ENCODE measurements at places on chromosomes 1 and 21. TPM values are rescaled to one million over a fixed set of nuclear protein-coding genes. Genes with fewer than 3 reads are reported as not detected.

NBPF4 gene
- total RNA-seq, result not detected

SAMD11 gene
- not detected for total RNA-seq

LENEP gene
- not detected for total RNA-seq

KRTAP12-2 gene
- total RNA-seq, result not detected

RPTN gene
- not detected for total RNA-seq

ALG6 gene
- 8.5 TPM for total RNA-seq

SEMA4A gene
- total RNA-seq, result 1.6 TPM

DPH5 gene
- total RNA-seq, result 23.3 TPM

- no peak for DNase-seq
- no peaks in the 10 kb centered on the region for H3K27me3 ChIP-seq
- H3K27ac ChIP-seq, result no peak overlapping the region
- H3K36me3 ChIP-seq, result no peaks in the 10 kb centered on the region
- no peaks in the 10 kb centered on the region for H3K4me1 ChIP-seq
Observed at GRCh38 chr1:56135069-56135863, 444.1 kb downstream of the PLPP3 start.

DNA sequence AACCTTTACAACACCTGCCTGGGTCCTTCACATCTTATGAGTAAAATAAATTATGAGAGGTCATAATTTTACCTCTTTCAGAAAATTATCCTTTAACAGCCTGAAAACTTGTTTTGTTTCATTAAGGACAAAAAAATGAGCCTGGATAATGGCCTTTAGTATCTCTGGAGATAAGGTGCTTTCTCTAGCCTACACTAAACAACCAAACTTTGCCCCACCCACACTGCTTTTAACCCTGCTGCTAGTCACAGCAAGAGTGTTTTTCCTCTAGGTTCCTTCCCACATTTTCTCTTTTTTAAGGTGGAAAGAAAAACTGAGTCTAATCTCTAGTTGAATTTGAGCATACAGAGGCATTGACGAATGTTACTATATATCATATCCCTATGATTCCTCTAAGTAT, 101.7 kb upstream of the KRTAP19-8 start:
- no peaks in the 10 kb centered on the region for H3K36me3 ChIP-seq
- no peak overlapping the region for H3K4me3 ChIP-seq
- no peaks in the 10 kb centered on the region for H3K27me3 ChIP-seq
- no peak overlapping the region for H3K27ac ChIP-seq

DNA sequence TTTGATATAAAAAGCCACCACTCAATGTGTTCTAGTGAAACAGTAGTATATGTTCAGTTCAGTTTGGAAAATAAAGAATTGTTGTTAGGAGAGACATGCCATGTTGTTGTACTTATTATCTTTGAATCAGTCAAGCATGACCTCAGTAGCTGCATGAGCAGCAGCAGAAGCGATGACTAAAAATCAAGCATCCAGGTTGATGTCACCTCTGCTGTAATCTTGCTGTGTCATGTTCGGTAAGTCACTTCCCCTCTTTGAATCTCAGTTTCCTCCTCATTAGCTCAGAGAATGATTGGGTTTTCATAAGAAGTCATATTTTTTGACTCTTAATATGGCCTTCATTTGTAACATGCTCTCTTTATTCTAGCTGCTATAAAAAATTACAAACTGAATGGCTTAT, 428.4 kb upstream of the B3GALT2 start:
- H3K27ac ChIP-seq, result no peak overlapping the region
- no peaks in the 10 kb centered on the region for H3K36me3 ChIP-seq
- DNase-seq, result no peak
- no peaks in the 10 kb centered on the region for H3K4me1 ChIP-seq
- no peaks in the 10 kb centered on the region for H3K27me3 ChIP-seq
- H3K4me3 ChIP-seq, result no peak overlapping the region

DNA sequence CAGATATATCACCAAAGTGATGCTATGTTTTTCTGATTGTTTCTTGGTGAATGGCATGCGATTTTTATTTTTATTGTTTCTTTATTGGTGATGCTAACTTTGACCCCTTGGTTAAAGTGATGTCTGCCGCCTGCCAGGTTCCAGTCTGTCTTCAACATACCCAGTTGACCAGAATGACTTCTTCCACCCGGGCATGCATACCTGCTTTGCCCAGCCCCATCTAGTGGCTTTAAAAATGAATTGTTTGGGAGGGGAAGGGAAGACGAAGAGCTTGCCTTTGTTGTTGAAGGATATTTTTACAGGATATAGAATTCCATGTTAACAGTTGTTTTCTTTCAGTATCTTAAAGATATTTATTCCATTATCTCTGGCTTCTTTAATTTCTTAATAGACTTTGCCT, 65.1 kb downstream of the ATG4C start:
- H3K27me3 ChIP-seq, result no peaks in the 10 kb centered on the region
- no peak for DNase-seq
- no peaks in the 10 kb centered on the region for H3K36me3 ChIP-seq
- H3K27ac ChIP-seq, result no peak overlapping the region
- H3K4me3 ChIP-seq, result no peak overlapping the region

- H3K27ac ChIP-seq, result no peak overlapping the region
- no peaks in the 10 kb centered on the region for H3K27me3 ChIP-seq
- H3K4me1 ChIP-seq, result no peaks in the 10 kb centered on the region
- DNase-seq, result no peak
- H3K4me3 ChIP-seq, result no peak overlapping the region
Observed at GRCh38 chr1:225946803-225947202, 5.8 kb upstream of the LEFTY2 start.

DNA sequence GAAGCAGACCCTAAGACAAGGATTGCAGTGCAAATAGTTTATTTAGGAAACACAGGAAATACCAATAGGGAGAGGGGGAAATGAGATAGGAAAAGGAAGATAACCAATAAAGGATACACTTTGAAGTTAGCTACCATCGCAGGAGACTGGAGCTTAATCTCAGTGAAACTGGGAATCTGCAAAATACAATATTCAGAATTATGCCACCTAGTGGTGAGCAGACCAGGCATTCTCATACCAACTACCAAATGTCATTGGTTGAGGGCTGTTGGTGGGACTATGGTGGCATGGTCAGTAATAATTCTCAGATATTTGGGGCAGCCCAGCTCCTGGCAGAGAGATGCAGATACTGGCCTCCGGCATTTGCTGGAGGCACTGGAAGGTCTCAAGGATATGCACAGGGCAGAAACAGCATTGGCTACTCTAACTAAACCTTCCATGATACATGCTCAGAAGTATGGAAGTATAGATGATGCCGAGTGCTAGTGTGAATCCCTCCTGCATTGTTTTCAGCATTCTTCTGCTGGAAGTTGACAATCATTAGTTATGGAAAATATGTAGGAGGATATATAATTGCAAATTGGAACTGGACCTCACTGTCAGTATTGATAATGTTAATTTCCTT, 11.8 kb upstream of the ZFP69B start:
- DNase-seq, result no peak
- no peaks in the 10 kb centered on the region for H3K27me3 ChIP-seq
- H3K36me3 ChIP-seq, result no peaks in the 10 kb centered on the region
- H3K4me1 ChIP-seq, result no peaks in the 10 kb centered on the region
- no peak overlapping the region for H3K27ac ChIP-seq

DNA sequence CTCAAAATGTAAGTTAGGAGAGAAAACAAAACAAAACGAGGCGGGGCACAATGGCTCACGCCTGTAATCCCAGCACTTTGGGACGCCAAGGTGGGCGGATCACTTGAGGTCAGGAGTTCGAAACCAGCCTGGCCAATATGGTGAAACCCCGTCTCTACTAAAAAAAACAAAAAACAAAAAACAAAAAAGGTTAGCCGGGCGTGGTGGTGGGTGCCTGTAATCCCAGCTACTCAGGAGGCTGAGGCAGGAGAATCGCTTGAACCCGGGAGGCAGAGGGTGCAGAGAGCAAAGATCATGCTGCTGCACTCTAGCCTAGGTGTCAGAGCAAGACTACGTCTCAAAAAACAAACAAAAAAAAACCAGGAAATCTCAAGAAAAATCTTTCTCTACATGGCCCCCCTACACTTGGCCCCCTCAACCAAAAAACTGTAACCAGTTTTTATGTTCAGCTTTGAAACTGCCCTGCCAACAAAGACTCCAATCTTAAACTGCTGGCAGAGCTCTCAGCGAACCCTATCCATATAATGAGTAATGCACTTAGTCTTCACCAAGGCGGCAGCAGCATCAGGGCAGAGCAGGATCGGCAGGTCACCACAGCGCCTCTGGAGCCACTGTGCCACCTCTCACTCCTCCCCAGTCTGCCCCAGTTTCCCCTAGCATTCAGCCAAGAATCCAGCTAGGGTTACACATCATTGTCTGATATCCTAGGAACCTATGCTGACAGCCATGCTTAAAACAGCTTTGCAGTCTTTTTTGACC, 71.7 kb downstream of the JAK1 start:
- H3K27ac ChIP-seq, result peak overlapping the region; percentile 79
- H3K4me1 ChIP-seq, result peaks cover 94% of the 10 kb centered on the region
- no peaks in the 10 kb centered on the region for H3K27me3 ChIP-seq
- no peaks in the 10 kb centered on the region for H3K36me3 ChIP-seq

GRCh38 chr1:32393832-32394140, 455 bp downstream of the BSDC1 start:
- peak overlapping the region; percentile 97 for H3K27ac ChIP-seq
- no peaks in the 10 kb centered on the region for H3K27me3 ChIP-seq
- peak; percentile 11 for DNase-seq
- H3K4me3 ChIP-seq, result peak overlapping the region; percentile 87
- peaks cover 38% of the 10 kb centered on the region for H3K36me3 ChIP-seq

GRCh38 chr1:167043752-167044488, 46.3 kb downstream of the GPA33 start:
- no peak for DNase-seq
- H3K36me3 ChIP-seq, result no peaks in the 10 kb centered on the region
- H3K4me1 ChIP-seq, result peaks cover 6% of the 10 kb centered on the region

DNA sequence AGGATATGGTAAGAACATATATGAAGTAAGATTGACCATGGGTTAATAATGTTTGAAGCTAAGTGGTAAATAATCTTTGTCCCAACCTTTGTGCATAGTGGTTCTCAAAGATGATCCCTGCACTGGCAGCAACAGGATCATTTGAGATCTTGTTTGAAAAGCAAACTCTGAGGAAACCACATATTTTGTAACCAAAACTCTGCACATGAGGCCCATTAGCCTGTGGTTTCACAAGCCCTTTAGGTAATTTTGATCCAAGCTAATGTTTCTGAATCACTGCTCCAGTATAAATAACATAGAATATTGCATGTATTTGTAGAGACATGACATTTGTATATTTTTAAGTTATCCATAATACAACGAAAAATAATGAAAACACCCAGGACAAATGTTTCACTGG, 147.9 kb upstream of the RGS18 start:
- H3K4me1 ChIP-seq, result no peaks in the 10 kb centered on the region
- no peaks in the 10 kb centered on the region for H3K36me3 ChIP-seq
- H3K27me3 ChIP-seq, result no peaks in the 10 kb centered on the region

- H3K4me1 ChIP-seq, result no peaks in the 10 kb centered on the region
- H3K27me3 ChIP-seq, result no peaks in the 10 kb centered on the region
- no peak for DNase-seq
- H3K4me3 ChIP-seq, result no peak overlapping the region
- H3K27ac ChIP-seq, result no peak overlapping the region
- H3K36me3 ChIP-seq, result no peaks in the 10 kb centered on the region
Observed at GRCh38 chr21:19013916-19014315, 610.3 kb upstream of the TMPRSS15 start.

DNA sequence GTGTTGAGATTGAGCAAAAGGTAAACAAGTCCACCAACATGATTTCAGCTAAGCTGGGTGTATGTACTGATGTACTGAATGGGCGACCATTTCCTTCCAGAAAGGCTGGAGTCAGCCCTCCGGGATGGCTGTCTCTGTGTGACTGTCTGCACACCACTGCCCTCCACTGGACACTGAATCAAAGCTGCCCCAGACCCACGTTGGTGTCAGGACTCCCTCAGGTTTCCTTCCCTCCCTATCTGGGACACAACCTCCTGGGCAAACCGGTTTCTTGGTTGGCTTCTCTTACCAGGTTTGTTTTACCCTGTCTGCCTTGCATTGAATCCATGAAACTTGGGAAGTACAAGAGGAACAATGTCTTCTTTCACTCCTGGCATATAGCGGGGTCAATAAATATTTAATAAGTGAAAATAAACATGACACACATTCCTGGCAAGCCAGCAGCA, 5.3 kb upstream of the SRP9 start:
- peak; percentile 78 for DNase-seq
- no peaks in the 10 kb centered on the region for H3K36me3 ChIP-seq
- peaks cover 29% of the 10 kb centered on the region for H3K4me1 ChIP-seq
- no peak overlapping the region for H3K4me3 ChIP-seq
- H3K27me3 ChIP-seq, result no peaks in the 10 kb centered on the region

GRCh38 chr21:17725339-17725738, 93.8 kb downstream of the C21orf91 start:
- no peak overlapping the region for H3K4me3 ChIP-seq
- H3K4me1 ChIP-seq, result no peaks in the 10 kb centered on the region
- H3K36me3 ChIP-seq, result no peaks in the 10 kb centered on the region
- no peaks in the 10 kb centered on the region for H3K27me3 ChIP-seq
- DNase-seq, result no peak

DNA sequence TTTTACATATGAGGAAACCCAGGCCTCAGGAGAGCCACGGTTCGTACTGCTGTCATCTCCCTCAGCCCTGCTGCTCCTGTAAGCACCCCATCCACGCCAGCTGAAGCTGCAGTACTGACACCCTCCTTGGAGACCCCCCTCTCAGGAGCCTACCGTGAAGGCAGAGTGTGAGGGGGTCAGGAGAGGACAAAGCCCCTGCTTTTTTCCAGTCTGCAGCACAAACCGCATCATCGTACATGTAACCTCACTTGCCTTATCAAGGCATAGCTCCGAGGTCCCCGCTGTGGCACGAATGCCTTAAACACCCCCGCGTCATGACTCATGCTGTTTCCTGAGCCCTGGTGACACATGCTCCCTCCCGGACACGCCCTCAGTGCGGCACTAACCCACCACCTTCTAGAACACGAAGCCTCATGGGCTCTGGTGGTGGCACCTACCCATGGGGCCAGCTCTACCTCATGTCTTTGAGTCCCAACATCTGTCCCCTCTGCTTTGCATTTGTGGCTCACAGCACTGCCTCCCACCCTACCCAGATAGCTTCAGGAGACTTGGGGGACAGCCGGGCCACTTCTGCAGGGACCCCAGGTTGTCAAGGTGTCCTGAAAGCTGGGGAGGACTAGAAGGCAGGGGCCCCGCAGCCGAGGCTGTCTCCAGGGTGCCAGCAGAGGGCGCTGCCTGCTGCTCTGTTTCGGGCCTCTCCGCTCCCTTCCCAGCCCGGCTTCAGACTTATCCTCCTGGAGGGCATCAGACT, 4.9 kb downstream of the SH3BGRL3 start:
- H3K36me3 ChIP-seq, result no peaks in the 10 kb centered on the region
- peak overlapping the region; percentile 92 for H3K27ac ChIP-seq
- no peak overlapping the region for H3K4me3 ChIP-seq
- no peaks in the 10 kb centered on the region for H3K27me3 ChIP-seq
- H3K4me1 ChIP-seq, result peaks cover 40% of the 10 kb centered on the region

- DNase-seq, result no peak
- no peaks in the 10 kb centered on the region for H3K36me3 ChIP-seq
- H3K27me3 ChIP-seq, result no peaks in the 10 kb centered on the region
- no peak overlapping the region for H3K27ac ChIP-seq
- peaks cover 7% of the 10 kb centered on the region for H3K4me1 ChIP-seq
- no peak overlapping the region for H3K4me3 ChIP-seq
Observed at GRCh38 chr1:151905070-151905442, 4.3 kb downstream of the THEM4 start.

All from gastrocnemius medialis (tissue), 4 donors.